ENCODE measurements at places on chromosomes 13 and 19.

- DNase-seq: no peak
Observed at GRCh38 chr19:19751846-19752245, 18.9 kb upstream of the ZNF14 start.

DNA sequence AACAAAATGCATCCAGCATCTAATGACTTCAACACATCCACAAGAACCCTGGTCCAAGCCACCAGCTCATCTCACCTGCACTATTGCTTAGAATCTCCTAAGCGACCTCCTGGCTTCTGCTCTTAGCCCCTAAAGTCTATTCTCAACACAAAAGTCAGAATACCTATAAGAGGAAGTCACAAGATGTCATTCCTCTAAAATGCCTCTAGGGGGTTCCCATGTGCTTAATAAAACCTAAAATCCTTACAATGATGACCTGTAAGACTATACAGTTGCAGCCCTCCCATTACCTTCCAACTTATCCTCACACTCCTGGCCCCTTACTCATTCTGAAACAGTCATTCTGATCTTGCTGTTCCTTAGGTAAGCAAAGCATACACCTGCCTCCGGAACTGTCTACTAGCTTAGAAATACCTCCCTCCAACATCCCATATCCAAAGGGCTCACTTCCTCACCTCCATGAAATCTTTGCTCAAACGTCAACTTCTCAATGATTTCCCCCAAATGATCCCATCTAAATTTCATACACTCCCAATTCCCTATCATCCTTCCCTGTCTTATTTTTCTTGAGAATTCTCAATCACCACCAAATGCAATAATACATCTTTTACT, 10.0 kb downstream of the ATP7B start:
- DNase-seq: no peak

GRCh38 chr13:20033486-20033885, 75.0 kb downstream of the ZMYM2 start:
- no peak for DNase-seq

DNA sequence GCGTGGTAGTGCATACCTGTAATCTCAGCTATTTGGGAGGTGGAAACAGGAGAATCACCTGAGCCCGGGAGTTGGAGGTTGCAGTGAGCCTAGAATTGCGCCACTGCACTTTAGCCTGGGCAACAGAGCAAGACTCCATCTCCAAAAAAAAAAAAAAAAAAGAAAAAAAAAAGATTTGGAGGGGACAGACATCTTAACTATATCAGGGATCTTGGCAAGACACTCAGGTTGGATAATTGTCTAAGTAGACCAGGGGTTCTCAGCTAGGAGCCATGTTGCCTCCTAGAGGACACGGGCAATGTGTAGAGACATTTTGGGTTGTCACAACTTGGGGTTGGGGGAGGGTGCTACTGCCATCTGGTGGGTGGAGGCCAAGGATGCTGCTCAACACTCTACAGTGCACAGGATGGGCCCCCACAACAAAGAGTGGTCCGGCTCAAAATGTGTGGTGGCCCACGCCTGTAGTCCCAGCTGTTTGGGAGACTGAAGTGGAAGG, 1.9 kb upstream of the ZNF580 start:
- no peak for DNase-seq

DNA sequence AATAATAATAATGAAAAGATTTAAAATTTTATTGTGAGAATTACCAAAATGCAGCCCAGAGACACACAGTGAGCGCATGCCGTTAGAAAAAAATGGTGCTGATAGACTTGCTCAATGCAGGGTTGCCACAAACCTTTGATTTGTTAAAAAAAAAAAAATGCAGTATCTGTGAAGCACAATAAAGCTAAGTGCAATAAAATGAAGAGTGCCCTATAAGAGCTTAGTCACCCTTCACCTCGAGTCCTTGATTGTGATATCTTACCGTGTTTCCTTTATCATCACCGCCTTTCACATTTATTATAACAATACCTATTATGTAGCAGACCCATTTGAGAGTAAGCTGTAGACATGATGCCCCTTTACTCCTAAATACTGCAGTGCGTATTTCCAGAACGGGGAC, 83.2 kb downstream of the SLC6A16 start:
- no peak for DNase-seq
